Ascending aorta (tissue), 2 donors: ENCODE measurements at places on chromosomes 7 and 10.
A peak's percentile ranks its signal among the peaks of the same experiment; 100 is the strongest.

- DNase-seq = no peak
Observed at GRCh38 chr7:150731916-150732315, 5.3 kb upstream of the GIMAP5 start.

DNA sequence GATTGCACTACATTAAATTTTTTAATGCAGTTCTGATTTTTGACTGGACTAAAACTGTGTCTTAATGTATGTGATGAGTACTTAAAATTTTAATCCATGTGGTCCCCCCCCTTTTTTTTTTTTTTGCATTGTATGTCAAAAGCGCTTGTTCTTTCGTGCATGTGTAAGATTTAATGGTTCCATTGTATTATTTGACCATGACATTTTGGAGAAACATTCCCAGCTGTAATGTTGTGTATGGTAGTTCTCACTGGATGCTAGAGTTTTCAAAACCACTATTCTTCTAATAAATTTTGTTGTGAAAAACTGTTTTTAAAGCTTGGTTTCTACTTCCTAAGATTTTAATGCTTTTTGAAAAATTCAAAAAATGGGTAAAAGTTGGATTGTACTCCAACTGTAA lies 132.0 kb downstream of the LCOR start:
- DNase-seq = no peak

DNA sequence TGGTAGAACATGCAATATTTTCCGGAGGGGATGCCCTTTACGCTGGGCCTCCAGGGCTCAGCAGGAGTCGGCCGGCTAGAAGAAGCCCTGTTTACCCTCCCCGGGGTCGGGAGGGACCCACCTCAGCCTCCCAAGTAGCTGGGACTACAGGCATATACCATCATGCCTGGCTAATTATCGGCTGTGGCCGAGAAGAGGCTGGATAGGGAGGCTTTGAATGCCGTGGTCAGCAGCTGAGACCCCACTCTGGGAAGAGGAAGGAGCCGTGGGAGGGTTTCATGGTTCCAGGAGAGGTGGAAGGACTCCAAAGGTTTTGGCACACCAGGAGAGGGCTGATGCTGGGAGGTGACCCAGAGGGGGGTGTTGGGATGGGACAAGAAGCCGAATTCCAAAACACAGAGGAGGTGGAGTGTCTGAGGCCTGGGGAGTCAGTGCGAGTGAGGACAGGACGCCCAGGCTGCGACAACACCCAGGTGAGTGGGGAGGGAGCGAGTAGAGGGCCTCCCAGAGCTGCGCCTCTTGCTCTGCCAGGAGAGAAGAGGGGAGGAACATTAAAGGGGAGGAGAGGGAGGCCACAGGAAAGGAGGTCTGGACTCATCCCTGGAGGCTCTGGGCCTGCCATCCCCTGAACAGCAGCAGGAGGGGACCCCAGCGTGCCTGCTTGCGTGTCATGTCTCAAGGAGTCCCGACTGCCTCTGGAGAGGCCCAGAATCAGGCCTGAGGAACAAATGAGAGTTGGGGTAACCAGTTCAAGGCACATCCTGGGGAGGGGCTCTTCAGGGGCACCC lies 19.6 kb downstream of the GRID2IP start:
- no peak for DNase-seq

DNA sequence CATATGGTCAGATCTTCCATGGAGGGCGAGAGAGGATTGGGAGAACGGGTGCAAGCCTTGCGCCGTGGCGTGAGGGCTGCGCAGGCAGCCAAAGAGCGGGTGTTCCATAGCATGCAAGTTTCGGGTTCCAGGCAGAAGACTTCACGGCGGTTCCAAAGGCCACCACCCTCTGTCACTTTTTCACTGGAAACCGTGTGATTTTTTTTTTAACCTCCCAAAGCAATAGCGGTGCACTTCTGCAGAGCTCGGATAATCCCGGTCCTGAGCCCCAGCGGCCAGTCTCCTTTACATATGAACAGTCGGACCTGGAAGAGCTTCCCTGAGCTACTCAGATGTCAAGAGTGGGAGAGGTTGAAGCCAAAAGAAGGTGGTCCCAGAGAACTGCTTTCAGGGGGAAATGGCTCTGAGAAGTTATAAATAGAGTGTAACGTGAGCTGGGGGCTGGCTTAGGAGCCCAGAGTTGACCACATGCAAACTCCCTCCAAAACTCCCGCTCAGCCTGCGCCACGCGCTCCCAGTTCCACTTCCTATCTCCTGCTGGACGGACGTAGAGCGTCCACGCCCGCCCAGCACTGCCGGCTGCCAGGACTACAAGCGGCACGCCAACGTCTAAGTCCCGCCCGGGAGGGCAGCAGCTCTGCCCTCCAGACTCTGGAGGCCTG lies at the start of gene MEOX2:
MEOX2 (minus strand) TSS at position 389 of the 662 bp plus-strand sequence; CDS start at position 108, 281 bp downstream.
- DNase-seq = peak; percentile 80

DNA sequence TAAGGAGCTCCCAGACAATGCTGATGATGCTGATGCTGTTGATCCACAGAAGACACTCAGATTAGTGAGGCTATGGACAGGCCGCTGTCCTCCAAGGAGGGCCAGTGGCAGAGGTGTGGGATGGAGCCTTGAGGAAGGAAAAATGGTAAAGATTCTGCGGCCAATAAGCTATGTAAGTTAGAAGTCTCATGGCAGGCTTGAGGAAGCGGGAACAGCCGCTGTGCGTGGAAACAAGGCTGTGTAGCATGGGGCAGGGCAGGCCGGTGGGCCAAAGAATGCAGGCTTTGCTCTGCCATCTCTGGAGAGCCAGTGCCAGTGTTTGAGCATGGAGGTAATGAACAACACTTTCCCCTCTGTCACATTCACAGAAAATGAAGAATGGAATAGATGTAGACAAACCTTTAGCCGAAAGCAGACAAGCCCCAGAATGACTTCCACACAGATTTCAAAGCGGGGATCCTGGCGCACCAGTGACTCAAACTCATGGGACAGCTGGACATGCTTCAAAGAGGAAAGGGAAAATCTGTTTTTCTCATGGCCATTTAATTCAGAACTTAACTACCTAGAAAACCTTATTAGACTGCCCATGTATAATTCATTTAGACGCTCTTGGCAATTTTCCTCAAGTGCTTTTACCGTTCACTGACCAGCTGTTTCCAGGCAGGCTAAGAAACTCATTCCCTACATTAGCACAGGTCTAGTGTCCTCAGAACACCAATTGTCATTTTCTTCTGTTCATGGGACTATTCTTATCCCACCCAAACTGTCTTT lies 16.9 kb upstream of the FIGNL1 start:
- no peak for DNase-seq

DNA sequence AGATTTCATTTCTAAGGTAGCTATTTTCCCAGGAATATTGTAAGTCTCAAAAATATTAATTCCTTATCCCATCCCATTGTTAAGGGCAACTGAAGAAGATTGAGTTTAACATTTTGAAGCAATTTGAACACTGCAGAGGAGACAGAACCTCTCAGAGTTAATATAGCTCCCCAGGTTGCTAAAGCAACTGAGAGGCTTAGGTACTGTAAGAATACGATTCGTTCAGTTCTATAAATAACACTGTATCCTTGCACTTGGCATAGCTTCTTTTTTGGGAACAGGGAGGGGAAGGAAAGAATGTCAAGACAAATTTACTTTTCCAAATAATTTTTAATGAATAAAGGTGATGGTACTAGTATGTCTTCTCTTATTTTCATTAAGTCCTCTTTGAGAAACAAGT lies 658.4 kb upstream of the CELF2 start:
- DNase-seq = no peak

- DNase-seq = no peak
Observed at GRCh38 chr7:609365-609764, 89.7 kb upstream of the PDGFA start.

GRCh38 chr10:86017841-86018734 lies 348.5 kb downstream of the GRID1 start:
- DNase-seq = no peak

DNA sequence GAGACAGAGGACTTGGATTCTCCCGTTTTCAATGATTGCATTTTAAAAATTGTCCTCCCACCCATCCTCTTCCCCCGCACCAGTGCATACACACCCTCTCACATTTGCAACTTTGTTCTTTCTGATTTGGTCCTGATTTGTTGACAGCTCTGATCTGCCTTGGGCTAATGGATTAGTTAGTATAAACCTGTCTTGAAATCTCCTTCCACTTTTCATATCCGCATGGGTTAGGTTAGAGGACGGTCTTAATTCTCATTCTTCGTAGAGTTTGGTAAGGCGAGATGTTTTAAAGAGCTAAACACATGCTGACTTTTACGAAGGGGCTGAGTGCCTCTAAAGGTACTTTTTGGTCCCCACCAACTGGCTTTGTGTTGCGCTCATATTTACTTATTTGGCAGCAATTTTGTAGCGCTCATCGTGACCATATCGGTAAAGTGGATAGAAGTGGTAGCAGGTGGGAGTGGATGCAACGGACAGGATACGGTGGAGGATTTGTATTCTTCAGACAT lies 1.1 kb downstream of the AHR start:
- no peak for DNase-seq

DNA sequence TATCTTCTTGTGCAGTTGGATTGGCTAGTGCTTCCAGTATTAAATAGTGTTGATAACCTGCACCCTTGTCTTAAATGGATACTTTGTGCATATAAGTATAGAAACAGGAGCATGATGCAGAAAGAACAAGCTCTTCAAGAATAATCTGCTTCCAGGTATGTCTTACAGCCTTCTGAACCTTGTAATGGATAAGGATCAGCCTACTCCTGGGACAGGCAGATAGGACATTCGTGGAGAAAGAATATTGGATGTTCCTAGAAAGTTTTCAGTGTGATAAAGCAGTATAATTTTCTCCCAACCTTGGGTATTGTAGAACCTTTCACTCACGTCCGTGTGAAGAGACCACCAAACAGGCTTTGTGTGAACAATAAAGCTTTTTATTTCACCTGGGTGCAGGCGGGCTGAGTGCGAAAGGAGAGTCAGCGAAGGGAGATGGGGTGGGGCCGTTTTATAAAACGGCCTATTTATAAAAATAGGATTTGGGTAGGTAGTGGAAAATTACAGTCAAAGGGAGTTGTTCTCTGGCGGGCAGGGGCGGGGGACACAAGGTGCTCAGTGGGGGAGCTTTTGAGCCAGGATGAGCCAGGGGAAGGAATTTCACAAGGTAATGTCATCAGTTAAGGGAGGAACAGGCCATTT lies 27.2 kb downstream of the C1GALT1 start:
- DNase-seq = no peak

DNA sequence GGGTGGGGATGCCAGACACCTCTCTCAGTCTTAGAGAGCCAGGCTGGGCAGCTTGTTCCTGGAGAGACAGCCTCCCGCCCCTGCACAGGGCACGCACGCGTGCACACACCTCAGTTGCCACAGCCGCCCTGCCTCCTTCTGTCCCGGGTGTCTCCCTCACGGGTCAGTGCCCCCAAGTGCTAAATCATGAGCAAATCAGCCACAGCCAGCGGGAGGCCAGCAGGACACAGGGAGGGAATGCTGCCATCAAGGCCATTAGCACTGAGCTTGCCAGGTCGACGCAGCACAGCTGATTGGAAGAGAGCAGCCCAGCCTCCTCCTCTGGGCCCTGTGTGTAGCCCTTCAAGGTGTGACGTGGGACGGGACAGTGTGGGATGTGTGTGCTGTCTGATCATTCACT lies 130.4 kb downstream of the CDH23 start:
- DNase-seq = no peak

DNA sequence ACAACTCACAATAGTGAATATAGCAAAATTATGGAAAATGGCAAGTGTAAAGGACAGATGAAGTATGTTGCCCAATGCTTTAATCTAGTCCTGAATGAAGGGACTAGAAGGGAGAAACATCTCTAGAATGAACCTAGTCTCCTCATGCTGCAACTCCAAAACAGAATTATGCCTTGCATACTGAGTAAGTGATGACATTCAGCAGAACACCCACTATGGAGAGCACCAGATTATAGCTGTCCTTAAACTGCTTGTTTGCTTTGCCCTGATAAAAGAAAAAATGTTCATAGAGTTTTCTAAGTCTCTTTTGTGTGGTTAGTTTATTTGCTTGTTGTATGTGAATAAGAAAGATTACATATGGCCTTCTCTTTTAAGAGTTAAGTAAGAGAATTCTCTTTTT lies 7.8 kb upstream of the HGF start:
- no peak for DNase-seq

- DNase-seq = peak; percentile 46
Observed at GRCh38 chr7:45685619-45686240, 111.6 kb downstream of the ADCY1 start.

DNA sequence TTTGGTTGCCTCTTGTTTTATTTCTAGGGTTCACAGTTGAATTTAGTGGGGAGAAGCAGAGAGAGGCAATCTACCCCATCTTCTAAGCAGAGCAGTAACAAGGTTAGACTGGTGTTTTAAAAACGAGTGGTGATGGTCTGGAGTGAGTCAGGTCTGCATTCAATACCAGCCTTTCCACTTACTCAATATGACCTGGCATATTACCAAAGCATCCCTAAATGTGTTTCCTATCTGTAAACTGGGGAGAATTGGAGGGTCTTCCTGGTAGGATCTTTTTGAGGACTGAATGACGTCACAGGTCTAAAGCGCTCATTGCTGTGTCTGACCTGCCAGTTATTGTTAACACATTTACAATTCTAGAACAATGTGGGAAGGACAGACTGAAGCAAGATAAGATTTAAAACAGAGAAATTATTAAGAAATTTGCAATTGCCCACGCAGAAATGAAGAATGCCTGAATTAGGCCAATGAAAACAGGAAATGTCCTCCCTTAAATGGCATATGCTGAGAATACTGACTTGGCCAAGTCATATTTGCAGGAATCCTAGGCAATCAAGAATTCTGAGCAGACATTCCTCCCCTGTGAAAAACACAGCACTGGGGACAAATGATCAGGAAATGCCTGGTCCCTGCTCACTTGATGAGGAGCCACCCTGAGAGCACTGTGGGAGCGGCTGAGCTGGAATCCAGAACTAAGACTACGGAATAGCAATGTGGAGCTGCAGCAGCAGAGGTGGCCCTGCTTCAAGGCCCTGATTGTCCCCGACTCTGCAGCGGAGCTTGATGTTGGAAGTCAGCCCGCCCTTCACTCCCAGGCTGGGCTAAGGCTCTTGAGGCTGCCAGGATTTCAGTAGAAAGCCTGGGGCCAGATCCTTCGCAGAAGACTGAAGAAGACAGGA lies 184.5 kb upstream of the CXCL12 start:
- DNase-seq = peak; percentile 87

GRCh38 chr7:66344166-66344565 lies 139.0 kb downstream of the TPST1 start:
- DNase-seq = no peak

- no peak for DNase-seq
Observed at GRCh38 chr10:29448125-29448524, 159.3 kb downstream of the LYZL1 start.

DNA sequence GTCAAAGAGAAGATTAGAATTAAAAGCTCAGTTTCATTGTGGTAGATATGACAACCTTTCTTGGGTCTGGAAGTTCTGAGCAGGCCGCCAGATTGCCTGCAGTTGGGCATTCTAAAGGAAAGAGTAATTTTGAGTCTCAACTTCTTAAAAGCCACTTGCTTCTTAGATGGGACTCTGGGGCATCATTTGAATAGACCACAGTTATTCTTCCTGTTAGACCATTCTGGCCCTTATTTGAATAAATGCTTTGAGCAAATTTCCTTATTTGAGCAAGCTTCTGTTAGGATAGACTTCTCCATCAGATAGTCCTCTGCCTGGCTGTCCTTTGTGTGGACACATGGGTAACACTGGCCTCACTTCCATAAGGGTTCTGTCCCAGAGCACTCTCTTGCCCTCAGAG lies 40.2 kb downstream of the SND1 start:
- no peak for DNase-seq

- DNase-seq = no peak
Observed at GRCh38 chr7:10875080-10875479, 98.6 kb upstream of the PHF14 start.

GRCh38 chr7:311131-311680 lies 21.2 kb downstream of the FOXL3 start:
- no peak for DNase-seq

- DNase-seq = no peak
Observed at GRCh38 chr7:40439686-40440085, 304.9 kb downstream of the SUGCT start.

- DNase-seq = no peak
Observed at GRCh38 chr7:98881561-98882315, 3.4 kb downstream of the TRRAP start.
